ENCODE measurements at places on chromosomes 12 and 14. TPM values are rescaled to one million over a fixed set of nuclear protein-coding genes. Genes with fewer than 3 reads are reported as not detected.

SIX1 gene
- 0.05 TPM for total RNA-seq

MGST1 gene
- total RNA-seq: 29.4 TPM

CMA1 gene
- total RNA-seq: not detected

TAS2R19 gene
- 11.1 TPM for total RNA-seq

EAPP gene
- 30.2 TPM for total RNA-seq

AQP2 gene
- total RNA-seq: not detected

SIX4 gene
- total RNA-seq: 5.3 TPM

RTL1 gene
- under 0.01 TPM for total RNA-seq

FAM234B gene
- total RNA-seq: 10.1 TPM

TSHR gene
- not detected for total RNA-seq

GALNT9 gene
- total RNA-seq: 0.30 TPM

NFATC4 gene
- 36.8 TPM for total RNA-seq

PRB2 gene
- not detected for total RNA-seq

MIS18BP1 gene
- total RNA-seq: 21.1 TPM

NEUROD4 gene
- not detected for total RNA-seq

SPX gene
- total RNA-seq: 1.9 TPM

ERBB3 gene
- total RNA-seq: 0.23 TPM

OR8S1 gene
- total RNA-seq: not detected

NGB gene
- total RNA-seq: not detected

NELL2 gene
- not detected for total RNA-seq

GPRC5D gene
- total RNA-seq: not detected

ENDOU gene
- total RNA-seq: 0.14 TPM

MYRFL gene
- under 0.01 TPM for total RNA-seq

OAS1 gene
- total RNA-seq: 0.37 TPM

KCNMB4 gene
- 2.7 TPM for total RNA-seq

ADGRD1 gene
- total RNA-seq: 0.05 TPM

RBMS2 gene
- total RNA-seq: 12.5 TPM

OR10AD1 gene
- total RNA-seq: not detected

TNFAIP2 gene
- 161 TPM for total RNA-seq

RDH11 gene
- 184 TPM for total RNA-seq

IL26 gene
- total RNA-seq: not detected

SCNN1A gene
- 0.30 TPM for total RNA-seq

OTX2 gene
- total RNA-seq: not detected

MORN3 gene
- total RNA-seq: 0.30 TPM

OR4E1 gene
- not detected for total RNA-seq

ZNF385A gene
- 2.6 TPM for total RNA-seq

ASCL4 gene
- not detected for total RNA-seq

OTUB2 gene
- total RNA-seq: 2.6 TPM

KLRC1 gene
- not detected for total RNA-seq

LBHD2 gene
- total RNA-seq: not detected

MRPS35 gene
- total RNA-seq: 52.2 TPM

RAB5B gene
- total RNA-seq: 66.9 TPM

SLC17A8 gene
- total RNA-seq: not detected

ZNF891 gene
- total RNA-seq: 0.89 TPM

TAS2R42 gene
- not detected for total RNA-seq

TBC1D30 gene
- 0.42 TPM for total RNA-seq

PUS7L gene
- 25.5 TPM for total RNA-seq
